ENCODE measurements at places on chromosomes 3 and 15. TPM values are rescaled to one million over a fixed set of nuclear protein-coding genes. Genes with fewer than 3 reads are reported as not detected.

DNA sequence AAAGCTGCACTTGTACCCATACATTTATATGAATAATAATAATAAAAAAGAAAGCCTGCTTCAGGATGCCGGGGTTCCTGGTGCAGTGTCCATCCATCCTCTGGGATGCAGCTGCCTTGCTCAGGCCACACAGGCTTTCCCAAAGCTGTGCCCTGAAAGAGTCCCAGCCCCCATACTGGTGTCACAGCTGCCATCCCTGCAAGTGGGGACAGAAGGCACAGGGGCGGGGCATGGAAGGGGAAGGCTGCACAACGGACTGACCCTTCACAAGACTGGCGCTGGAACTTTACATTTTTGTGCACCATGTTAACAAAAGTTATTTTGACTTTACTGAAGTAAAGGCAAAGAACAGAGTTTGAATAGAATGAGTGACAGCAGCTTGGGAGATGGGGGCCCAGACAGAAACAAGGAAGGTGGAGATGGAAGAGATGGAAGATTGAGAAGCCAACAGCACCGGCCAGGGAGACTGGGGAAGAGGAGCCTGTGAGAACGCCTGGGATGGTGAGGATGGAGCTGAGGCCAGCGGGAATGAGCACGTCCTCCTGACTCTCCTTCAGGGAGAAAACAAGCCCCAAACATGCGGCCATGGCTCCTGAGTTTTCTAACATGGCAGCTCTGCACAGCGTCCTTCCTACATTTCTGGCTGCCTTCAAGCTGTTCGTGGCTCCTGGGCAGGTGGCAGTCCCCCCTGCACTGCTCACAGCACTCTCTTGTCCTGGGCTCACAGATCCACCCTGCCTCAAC lies 73.1 kb downstream of the ABTB1 start:
- no peak for DNase-seq

The C2CD4A gene
- total RNA-seq = not detected

The KBTBD12 gene
- total RNA-seq = not detected

The MST1R gene
- total RNA-seq = not detected

The GPR15 gene
- not detected for total RNA-seq

Measured in Karpas-422 (cell line).